ENCODE measurements at places on chromosomes 2 and 18. TPM values are rescaled to one million over a fixed set of nuclear protein-coding genes. Genes with fewer than 3 reads are reported as not detected.

DNA sequence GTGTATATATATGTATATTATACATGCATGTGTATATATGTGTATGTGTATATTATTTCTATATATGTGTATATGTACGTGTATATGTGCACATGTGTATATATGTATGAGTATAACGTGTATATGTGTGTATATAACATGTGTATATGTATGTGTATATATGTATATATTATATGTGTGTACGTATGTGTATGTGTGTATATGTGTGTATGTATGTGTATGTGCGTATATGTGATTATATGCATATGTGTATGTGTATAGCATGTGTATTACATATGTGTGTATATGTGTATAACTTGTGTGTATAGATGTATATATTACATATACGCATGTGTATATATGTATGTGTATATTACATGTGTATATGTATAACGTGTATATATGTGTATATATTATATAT lies 32.1 kb upstream of the ID2 start:
- DNase-seq, result no peak

GRCh38 chr2:144481109-144481508 lies 38.8 kb downstream of the ZEB2 start:
- DNase-seq, result no peak

DNA sequence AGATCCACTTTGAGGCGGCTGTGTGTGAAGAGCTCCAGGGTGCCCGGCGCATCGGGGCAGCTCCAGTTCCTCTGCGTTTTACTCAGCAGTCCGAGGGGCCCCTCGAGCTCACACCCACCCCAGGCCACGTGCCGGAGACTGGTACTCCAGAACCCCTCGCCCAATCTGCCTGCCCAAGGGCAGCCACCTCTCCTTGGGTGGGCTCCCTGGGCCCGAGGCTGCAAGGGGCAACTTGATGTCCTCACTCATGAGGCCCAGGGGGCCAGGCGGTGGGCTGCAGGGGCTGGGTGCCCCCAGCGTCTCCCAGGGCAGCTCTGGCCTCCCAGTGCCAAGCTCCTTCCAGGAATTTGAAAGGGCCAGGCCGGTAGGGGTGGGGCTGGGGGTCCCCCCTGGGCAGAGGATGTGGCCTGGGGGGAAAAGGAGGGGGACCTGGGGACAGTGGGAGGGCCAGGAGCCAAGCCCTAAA lies 16.7 kb downstream of the RAMP1 start:
- DNase-seq, result no peak

GRCh38 chr2:5618271-5618670 lies 73.9 kb upstream of the SOX11 start:
- DNase-seq, result no peak

- DNase-seq, result no peak
Observed at GRCh38 chr2:58856100-58856499, 615.0 kb upstream of the FANCL start.

DNA sequence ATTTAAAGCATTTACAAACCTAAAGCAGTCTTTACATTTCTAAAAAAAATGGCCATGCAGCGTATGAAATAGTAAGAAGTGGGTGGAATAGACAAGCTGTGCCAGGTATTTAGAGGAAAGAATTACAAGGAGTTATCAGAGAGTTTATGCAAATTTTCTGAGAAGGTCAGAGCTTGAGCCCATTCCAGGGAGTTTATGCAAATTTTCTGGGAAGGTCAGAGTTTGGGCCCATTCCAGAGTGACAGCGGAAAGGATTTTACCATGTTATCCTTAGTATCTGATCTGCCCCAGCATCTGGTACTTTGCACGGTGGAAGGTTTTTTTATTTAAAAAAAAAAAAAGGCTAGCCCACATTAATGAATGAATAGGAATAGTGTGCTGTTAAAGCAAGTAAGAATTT lies 1.4 kb upstream of the DOK6 start:
- DNase-seq, result no peak

GRCh38 chr2:182621810-182622209 lies 94.2 kb upstream of the DNAJC10 start:
- no peak for DNase-seq

DNA sequence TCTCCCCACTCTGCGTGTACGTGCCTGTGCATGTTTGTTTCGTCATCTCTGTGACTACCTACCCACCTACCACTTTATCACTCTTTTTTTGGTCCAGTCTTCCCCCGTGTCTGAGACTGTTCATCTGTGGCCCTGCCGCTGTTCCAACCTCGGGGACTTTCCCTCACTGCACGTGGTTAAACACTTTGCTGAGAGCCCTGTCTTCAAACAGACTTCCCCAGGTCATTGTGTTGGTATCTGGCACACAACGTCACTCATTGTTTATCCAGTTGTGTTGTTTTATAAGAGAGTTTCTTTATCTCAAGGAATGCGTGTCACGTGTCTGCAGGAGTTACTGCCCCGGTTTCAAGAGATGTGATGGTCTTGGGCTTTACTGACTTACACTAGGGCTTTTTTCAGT lies 262.0 kb upstream of the RASGRP3 start:
- no peak for DNase-seq

GRCh38 chr18:57715671-57716070 lies 87.4 kb downstream of the ATP8B1 start:
- no peak for DNase-seq

- DNase-seq, result no peak
Observed at GRCh38 chr2:150027164-150027563, 439.6 kb upstream of the MMADHC start.

- no peak for DNase-seq
Observed at GRCh38 chr2:52805901-52806410, 961.6 kb upstream of the CHAC2 start.

DNA sequence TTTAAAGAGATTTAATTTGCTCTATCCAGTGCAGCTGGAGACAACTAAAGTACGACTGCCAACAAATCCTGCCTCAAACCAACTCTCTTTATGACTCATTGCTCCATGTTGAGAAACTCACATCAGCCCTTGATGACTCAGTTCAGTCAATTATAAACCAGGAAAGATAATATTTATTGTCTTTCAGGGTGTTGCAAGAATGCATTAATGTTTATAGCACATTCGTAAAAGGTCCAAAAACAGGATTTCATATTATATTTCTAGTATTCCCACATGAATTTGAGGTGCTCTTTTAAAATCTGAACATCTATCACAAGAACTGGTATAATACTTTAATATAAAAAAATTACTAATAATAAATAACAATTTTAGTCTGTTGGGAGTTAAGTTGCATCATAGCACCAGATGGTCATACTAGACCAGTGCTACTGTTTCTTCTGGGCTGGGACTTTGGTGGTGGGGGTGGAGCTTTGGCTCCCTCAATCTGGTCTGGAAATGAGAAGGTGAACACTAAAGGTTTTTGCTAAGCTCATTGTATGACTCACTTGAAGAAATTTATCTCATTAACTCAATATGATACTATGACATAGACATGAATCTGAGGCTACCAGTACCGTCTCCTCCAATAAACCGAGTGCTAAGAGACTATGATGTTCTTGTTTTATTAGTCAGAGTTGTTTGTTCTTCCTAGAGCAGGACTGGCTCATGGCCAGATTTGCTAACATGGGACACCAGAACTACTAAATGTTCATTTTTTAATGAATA lies 26.6 kb upstream of the MAP3K20 start:
- DNase-seq, result no peak

GRCh38 chr18:63528863-63529492 lies 13.2 kb upstream of the SERPINB12 start:
- DNase-seq, result no peak

GRCh38 chr2:191870744-191871143 lies 23.9 kb upstream of the CAVIN2 start:
- DNase-seq, result no peak

DNA sequence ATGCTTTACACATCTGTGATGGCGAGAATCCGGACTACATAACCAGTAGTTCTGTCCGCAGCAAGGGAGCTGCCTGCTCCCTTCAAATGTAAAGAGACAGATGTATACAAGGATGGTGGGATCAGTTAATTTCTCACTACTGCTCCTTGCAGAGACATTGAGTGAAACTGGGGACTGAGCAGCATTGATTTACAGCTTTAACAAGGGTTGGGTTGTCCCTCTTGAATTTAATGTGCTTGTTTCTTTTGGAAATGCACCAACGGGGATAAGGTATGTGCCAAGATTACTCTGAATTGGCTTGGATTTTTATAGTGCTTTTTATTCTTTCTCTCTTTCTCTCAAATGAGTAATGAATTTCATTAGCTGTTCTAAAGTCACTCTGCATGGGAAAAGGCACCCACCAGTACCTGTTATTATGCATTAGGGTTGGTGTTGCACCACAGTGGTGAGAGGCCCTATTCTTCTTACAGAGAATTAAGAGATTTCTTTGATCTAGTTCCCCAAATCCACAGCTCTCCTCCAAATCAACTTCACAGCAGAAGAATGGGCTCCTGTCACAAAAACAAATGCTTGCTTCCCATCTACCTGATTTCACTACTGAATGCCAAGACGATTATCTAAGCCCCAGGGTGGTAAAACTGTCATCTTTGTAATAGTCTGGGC lies 107.6 kb downstream of the DOCK10 start:
- DNase-seq, result peak; percentile 55

- DNase-seq, result no peak
Observed at GRCh38 chr2:1600191-1601066, 143.9 kb downstream of the PXDN start.

DNA sequence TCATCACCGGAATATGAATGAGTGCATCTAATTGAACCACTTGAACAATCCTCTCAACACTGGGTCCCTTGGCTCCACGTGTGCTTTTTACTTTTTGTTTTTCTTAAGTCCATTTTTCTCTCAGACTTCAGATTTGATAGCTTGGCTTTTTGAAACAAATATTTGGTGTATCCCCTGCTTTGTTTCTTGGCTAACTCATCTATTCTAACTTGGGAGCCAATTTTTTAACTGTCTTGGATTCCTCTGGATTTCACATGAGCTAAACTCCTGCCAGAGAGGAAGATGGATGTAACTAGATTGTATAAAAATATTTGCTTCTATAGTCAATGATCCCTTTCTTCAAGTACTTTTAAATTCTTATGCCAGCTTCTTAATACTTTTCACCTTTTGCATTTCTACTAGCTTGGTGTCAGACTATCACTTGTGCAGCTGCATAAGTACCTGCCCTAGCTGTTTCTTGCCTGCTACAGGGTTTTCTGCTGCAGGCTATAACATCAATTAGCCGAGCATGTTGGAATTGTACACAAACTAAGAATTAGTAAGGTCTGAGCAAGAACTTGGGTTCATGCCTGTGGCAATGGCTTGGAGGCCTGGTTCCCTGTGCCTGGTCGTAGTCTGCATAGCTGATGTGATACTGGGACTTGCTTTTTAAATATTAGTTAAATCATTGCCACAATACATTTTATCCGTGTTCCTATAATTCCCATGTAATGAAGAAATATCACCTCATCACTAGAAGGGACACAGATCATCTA lies 281.5 kb downstream of the EN1 start:
- DNase-seq, result no peak

GRCh38 chr2:151280271-151280670 lies 9.2 kb downstream of the NMI start:
- DNase-seq, result no peak

DNA sequence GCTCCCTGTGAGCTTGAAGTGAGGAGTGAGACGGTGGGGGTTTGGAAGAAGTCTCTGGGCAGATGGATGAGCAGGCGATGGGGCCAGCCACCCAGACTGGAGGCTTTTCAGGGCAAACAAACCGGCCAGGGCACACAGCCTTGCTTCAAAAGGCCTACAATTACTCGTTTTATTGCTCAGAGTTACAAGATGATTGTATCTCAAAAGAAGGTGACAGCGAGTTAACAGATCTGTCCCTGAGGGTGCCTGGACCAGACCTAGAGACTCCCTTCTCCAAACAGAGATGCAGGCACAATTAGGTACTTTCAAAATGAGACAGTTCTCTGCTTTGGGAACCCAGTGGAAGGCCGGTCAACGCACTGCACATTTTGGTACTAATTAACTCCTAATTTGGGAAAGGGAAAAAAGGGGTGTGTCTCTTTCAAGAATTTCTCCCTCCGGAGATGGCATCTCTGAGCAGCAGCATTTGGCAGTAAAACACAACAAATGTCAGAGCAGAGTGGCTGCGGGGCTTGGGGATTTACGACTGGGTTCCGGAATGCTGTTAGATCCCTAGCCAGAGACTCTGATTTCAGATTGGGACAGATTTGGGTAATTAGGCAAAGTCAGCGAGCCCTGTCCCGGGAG lies 226.7 kb downstream of the TTC32 start:
- no peak for DNase-seq

DNA sequence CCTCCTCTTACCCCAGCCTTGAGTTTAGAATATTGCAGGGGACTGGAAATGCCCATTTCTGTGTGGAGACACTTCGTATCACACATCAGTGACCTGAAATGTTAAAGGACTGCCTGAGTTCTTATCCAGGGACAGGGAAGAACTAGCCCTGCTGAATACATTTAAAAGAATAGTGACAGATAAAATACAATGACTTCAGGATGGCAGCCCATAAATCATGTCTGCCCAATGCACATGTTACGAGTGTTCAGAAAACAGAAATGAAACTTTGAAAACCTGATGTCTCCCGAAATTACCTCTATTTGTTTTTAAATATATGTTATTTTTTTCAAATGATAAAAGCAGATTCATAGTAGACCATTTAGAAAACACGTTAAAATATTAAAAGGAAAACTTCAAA lies 22.3 kb upstream of the RAB12 start:
- no peak for DNase-seq

GRCh38 chr2:8615576-8616281 lies 66.1 kb upstream of the ID2 start:
- DNase-seq, result no peak

DNA sequence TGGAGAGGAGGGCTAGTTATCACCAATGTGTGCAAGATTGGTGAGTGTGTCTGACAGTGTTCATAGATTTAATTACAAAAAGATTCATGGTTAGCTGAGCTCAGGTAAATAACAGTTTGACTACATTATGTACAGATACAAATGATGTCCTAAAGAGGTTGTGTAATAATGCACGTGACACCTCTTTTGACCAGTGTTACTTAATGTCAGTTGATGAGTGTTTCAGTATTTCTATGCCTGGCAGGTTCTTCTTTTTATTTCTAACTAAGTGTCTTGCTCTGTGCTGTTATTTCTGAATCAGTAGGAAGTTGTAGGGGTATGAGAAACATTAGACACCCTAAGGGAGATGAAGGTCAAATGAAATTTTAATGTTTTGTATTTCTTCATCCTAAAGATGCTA lies 7.9 kb upstream of the INHBB start:
- DNase-seq, result no peak

DNA sequence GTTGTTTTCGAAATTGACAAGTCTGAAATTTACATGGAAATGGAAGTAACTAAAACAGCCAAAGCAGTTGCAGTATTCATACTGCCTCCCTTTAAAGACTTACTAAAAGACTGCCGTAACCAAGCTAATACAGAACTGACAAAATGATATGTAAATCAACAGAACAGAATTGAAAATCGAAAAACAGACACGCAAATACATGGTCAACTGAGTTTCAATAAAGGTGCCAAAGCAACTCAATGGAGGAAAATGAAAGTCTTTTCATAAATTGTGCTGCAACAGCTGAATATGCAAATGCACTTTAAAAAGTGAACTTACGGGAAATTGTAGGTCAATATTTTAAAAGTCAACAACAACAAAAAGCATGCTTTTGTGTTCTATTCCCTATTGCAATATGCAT lies 34.2 kb downstream of the TMEM131 start:
- DNase-seq, result no peak

- no peak for DNase-seq
Observed at GRCh38 chr2:141911485-141912066, 219.2 kb downstream of the LRP1B start.

The DSG1 gene
- polyA plus RNA-seq, result not detected

The TTR gene
- polyA plus RNA-seq, result 0.82 TPM

The CREG2 gene
- 0.51 TPM for polyA plus RNA-seq

The MAL gene
- polyA plus RNA-seq, result 13.3 TPM

The OSGEPL1 gene
- 5.7 TPM for polyA plus RNA-seq

The TTN gene
- 0.04 TPM for polyA plus RNA-seq
